ENCODE measurements at places on chromosomes 16 and 17.

DNA sequence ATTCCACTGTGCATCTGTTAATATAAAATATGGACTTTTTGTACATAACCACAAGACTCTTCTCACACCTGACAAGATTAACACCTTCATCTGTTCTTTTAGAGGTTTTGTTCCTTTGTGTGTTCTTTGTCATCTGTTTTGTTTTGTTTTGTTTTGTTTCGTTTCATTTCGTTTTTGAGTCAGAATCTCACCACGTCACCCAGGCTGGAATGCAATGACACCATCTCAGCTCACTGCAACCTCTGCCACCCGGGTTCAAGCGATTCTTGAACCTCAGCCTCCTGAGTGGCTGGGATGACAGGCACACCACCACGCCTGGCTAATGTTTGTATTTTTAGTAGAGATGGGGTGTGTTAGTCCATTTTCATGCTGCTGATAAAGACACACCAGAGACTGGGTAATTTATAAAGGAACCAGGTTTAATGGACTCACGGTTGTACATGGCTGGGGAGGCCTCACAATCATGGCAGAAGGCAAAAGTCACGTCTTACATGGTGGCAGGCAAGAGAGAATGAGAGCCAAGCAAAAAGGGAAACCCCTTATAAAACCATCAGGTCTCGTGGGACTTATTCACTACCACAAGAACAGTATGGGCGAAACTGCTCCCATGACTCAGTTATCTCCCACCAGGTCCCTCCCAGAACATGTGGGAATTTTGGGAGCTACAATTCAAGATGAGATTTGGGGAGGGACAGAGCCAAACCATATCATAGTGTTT, 22.3 kb downstream of the C16orf90 start:
- DNase-seq, result no peak

DNA sequence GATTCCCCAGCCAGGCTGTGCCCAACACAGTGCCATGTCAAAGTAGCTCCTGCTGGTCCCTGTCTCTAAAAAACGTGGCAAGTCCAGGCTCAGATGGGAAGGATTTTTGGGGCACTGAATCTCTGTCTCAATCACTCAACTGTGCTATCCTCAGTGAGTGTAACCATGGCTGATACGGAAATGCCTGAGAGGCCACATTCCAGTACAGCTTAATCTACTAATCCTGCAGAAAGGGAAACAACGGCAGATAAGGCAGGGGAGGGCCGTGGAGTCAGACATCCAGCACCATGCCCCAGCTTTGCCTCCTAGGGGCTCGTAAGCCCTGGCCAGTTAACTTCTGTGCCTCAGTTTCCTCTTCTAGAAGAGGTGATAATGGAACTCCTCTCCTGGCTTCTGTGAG, 251.7 kb downstream of the CPPED1 start:
- no peak for DNase-seq

GRCh38 chr16:69593751-69594255, 28.0 kb downstream of the NFAT5 start:
- peak; percentile 26 for DNase-seq

DNA sequence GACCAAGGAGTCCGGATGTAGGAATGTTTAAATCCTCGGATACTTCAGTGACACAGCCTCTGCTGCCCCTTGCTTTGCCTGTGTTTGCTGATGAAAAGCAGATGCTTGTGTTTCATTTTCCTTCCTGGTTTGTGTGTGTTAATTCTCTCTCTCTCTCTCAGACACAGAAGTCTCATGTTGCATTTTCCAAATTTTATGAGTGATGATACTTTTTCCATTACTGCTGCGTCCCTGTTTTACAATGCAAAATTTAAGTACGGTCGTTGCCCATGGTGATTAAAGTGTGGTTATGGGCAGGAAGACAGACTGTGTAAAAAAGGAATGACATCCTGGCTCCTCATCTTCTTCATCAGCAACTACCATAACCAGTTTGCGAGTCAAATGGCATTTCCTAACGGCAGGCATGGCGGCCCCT, 5.7 kb downstream of the RMI2 start:
- no peak for DNase-seq
